Activated B cell treated with CpG ODN at 0.5 μM for 24 hours (primary cell): ENCODE measurements at places on chromosomes 12 and 14.

GRCh38 chr12:28413460-28414109, 223.3 kb downstream of the CCDC91 start:
- no peak for DNase-seq

DNA sequence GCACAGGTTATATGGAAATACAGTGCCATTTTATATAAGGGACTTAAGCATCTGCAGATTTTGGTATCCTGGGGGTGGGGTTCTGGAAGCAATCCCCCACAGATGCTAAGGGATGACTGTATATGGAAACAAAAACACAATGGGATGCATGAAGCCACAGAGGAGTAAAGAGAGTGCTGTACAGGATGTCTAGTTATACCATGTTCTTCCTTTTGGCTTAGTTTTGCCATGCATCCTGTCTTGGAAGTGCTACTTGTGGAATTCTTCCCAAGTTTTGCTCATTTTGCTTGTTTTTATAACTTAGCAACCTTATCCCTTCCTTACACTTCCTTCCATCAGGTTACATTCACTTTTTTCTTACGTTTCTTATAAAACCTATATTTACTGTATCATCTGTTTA, 55.6 kb downstream of the TRMT5 start:
- DNase-seq: no peak

DNA sequence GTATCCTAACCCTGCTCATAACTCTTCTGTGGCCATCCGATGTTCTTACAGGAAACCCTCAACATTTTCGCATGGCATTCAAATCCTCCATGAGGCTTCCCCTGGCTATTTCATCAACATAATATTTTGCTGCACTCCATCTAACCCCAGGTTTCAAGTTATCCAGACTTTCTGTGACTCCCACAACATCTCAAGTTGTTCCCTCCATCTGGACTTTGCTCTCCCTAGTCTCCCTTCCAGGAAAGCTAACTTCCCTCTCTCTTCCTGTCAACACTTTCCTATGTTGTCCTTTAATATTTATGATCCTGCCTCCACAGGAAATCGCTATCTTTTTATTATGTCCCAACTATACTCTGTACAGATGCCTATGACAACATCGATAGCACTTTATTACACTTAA, 146.1 kb downstream of the METTL25 start:
- no peak for DNase-seq

GRCh38 chr12:107761502-107761904, 566 bp upstream of the PRDM4 start:
- no peak for DNase-seq

- no peak for DNase-seq
Observed at GRCh38 chr12:78534311-78534710, 330.3 kb upstream of the SYT1 start.

DNA sequence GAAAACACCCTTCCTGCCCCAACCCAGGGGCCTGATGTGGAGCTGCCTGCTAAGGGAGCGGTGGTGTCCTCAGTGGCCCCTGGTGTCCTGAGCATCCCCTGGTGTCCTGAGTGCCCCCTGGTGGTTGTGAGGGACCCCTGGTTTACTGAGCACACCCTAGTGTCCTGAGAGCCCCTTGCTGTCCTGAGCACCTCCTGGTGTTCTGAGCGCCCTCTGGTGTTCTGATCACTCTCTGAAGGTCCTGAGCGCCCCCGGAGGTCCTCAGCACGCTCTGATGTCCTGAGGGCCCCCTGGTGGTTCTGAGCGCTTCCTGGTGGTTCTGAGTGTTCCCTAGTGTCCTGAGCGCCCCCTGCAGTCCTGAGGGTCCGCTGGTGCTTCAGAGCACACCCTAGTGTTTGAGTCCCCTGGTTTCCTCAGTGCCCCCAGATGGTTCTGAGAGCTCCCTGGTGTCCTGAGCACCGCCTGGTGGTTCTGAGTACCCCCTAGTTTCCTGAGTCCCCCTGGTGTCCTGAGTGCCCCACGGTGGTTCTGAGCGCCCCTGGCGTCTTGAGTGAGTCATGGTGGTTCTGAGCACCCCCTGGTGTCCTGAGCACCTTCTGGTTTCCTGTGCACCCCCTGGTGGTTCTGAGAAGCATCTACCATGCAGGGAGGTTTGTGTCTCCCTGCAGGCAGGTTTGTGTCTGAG, 1004.2 kb downstream of the TMEM121 start:
- DNase-seq: peak; percentile 30

GRCh38 chr12:22477166-22477893, 67.0 kb downstream of the C2CD5 start:
- no peak for DNase-seq

GRCh38 chr14:100688598-100689461, 37.9 kb upstream of the DLK1 start:
- no peak for DNase-seq

- DNase-seq: no peak
Observed at GRCh38 chr12:3061059-3061458, 16.1 kb upstream of the TSPAN9 start.

GRCh38 chr12:87020071-87020470, 763.9 kb upstream of the MGAT4C start:
- no peak for DNase-seq

GRCh38 chr14:78863143-78863542, 693.0 kb downstream of the NRXN3 start:
- DNase-seq: no peak
